ENCODE measurements at places on chromosomes 3 and 15. TPM values are rescaled to one million over a fixed set of nuclear protein-coding genes. Genes with fewer than 3 reads are reported as not detected.

DNAH12 gene
- total RNA-seq: not detected

TRPM1 gene
- total RNA-seq: not detected

ADPRH gene
- total RNA-seq: 5.8 TPM

LRRC3B gene
- not detected for total RNA-seq

DUOXA2 gene
- not detected for total RNA-seq

CPB1 gene
- not detected for total RNA-seq

ITIH1 gene
- total RNA-seq: not detected

MYO5C gene
- 0.98 TPM for total RNA-seq

PARP15 gene
- total RNA-seq: 9.1 TPM

TGM4 gene
- not detected for total RNA-seq

SPTBN5 gene
- 0.19 TPM for total RNA-seq

C3orf85 gene
- not detected for total RNA-seq

CEP152 gene
- 27.2 TPM for total RNA-seq

THRB gene
- total RNA-seq: not detected

CCDC39 gene
- not detected for total RNA-seq

HESX1 gene
- 0.35 TPM for total RNA-seq

GPR15 gene
- total RNA-seq: 0.52 TPM

CPN2 gene
- not detected for total RNA-seq

SLC28A1 gene
- not detected for total RNA-seq

All from activated naive CD8-positive, alpha-beta T cell treated with anti-CD3 and anti-CD28 coated beads for 36 hours (primary cell).